ENCODE measurements at places on chromosomes 2 and 18. TPM values are rescaled to one million over a fixed set of nuclear protein-coding genes. Genes with fewer than 3 reads are reported as not detected.

CFC1B gene
- polyA plus RNA-seq: not detected

SLC16A14 gene
- 37.5 TPM for polyA plus RNA-seq

AAK1 gene
- 93.1 TPM for polyA plus RNA-seq

TUBA3E gene
- 0.20 TPM for polyA plus RNA-seq

ABCG5 gene
- 0.48 TPM for polyA plus RNA-seq

MAP3K19 gene
- polyA plus RNA-seq: not detected

OSBPL6 gene
- 35.2 TPM for polyA plus RNA-seq

NT5C1B gene
- polyA plus RNA-seq: not detected

ERFE gene
- polyA plus RNA-seq: not detected

KDM3A gene
- 12.9 TPM for polyA plus RNA-seq

CYS1 gene
- polyA plus RNA-seq: 0.22 TPM

AQP4 gene
- 71.7 TPM for polyA plus RNA-seq

SERPINB12 gene
- not detected for polyA plus RNA-seq

B3GNT7 gene
- not detected for polyA plus RNA-seq

SCN3A gene
- polyA plus RNA-seq: 12.8 TPM

VWC2L gene
- not detected for polyA plus RNA-seq

CCL20 gene
- not detected for polyA plus RNA-seq

MEP1B gene
- not detected for polyA plus RNA-seq

CD302 gene
- 5.9 TPM for polyA plus RNA-seq

SLC9A2 gene
- polyA plus RNA-seq: 0.06 TPM

ARL4C gene
- polyA plus RNA-seq: 21.3 TPM

BOK gene
- polyA plus RNA-seq: not detected

ACMSD gene
- polyA plus RNA-seq: not detected

CACNB4 gene
- polyA plus RNA-seq: 169 TPM

RGPD4 gene
- not detected for polyA plus RNA-seq

BARD1 gene
- polyA plus RNA-seq: 0.74 TPM
